ENCODE measurements at places on chromosomes 5 and 9. TPM values are rescaled to one million over a fixed set of nuclear protein-coding genes. Genes with fewer than 3 reads are reported as not detected.

DNA sequence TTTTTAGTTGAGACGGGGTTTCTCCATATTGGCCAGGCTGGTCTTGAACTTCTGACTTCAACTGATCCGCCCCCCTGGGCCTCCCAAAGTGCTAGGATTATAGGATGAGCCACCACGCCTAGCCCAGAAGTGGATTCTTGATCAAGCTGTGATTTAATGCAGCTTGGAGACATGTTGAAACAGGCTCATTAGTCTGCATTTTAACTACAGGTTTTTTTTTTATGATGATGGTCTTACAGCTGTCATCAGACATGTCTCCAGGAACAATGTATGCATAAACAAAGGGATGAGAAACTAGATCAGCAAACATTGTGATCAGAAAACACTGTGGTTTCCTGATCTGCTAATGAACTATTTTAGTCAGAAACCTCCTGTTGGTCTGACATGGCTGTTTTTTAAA is 30.0 kb upstream of the PLPP1 start:
- H3K4me3 ChIP-seq, result no peak overlapping the region
- no peak for DNase-seq
- no peaks in the 10 kb centered on the region for H3K36me3 ChIP-seq
- H3K27ac ChIP-seq, result no peak overlapping the region
- no peaks in the 10 kb centered on the region for H3K27me3 ChIP-seq
- H3K4me1 ChIP-seq, result no peaks in the 10 kb centered on the region

DNA sequence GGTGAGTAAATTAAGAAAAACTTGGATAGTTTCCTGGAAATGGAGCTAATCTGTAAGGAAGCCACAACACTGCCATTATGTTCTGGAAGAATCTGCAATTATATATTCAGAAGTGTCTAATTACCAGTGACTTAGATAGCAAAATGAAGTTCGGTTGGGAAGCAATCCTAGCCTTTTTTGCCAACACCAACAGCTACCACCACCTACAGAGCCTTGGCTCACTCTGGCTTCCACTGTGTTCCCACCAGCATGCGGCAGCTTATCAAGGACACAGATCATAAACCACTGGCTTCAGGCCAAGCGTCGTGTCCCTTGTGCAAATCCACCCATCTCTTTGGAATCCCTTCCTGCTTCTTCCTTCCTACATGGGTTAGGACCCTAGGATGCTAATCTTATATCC is 118.0 kb upstream of the PCA3 start:
- H3K4me1 ChIP-seq, result peaks cover 1% of the 10 kb centered on the region
- H3K27me3 ChIP-seq, result no peaks in the 10 kb centered on the region
- peak; percentile 87 for DNase-seq
- no peak overlapping the region for H3K27ac ChIP-seq
- H3K4me3 ChIP-seq, result no peak overlapping the region
- H3K36me3 ChIP-seq, result no peaks in the 10 kb centered on the region

- no peaks in the 10 kb centered on the region for H3K4me1 ChIP-seq
- H3K27me3 ChIP-seq, result no peaks in the 10 kb centered on the region
- no peak overlapping the region for H3K4me3 ChIP-seq
- H3K27ac ChIP-seq, result no peak overlapping the region
- no peak for DNase-seq
These were observed 558.1 kb downstream of the NR2F1-AS1 start for GRCh38 chr5:93022796-93023447.

The AK8 gene
- 0.16 TPM for total RNA-seq

DNA sequence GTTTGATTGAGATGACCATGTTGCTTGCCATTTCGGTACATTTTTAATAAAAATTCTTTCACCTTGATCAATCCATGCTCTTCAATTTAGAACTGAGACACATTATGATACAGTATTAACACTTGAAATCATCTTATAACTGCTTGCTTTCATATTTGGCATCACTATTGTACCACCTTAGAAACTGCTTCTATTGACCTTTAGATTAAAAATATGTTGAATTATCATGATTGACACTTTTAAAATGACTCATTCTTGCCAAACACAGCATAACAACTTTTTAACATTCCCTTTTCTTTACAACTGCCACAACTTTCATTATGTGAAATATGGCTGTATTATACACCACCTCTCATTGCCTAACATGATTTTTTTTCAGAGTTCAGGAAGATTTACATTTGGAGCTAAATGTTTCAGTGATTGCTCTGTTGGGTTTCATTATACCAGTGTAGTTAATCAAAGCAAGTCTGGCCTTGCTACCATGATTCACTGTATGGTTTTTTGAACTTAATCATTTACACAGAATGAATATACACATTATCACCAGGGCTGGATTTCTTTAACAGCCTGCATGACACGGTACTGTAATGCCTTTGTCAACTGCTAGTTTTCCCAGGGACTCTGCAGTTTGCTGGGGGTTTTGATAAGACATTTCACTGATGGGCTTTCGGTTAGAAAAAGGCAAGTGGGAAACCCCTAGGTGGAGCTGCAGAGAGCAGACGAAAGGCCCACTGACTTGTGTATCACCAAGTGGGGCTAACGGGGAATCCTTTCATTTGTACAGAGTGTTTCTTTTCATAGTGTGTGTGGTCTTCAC is 93.6 kb upstream of the TLE4 start:
- no peaks in the 10 kb centered on the region for H3K4me1 ChIP-seq
- no peak for DNase-seq
- H3K36me3 ChIP-seq, result no peaks in the 10 kb centered on the region
- no peaks in the 10 kb centered on the region for H3K27me3 ChIP-seq
- no peak overlapping the region for H3K4me3 ChIP-seq

DNA sequence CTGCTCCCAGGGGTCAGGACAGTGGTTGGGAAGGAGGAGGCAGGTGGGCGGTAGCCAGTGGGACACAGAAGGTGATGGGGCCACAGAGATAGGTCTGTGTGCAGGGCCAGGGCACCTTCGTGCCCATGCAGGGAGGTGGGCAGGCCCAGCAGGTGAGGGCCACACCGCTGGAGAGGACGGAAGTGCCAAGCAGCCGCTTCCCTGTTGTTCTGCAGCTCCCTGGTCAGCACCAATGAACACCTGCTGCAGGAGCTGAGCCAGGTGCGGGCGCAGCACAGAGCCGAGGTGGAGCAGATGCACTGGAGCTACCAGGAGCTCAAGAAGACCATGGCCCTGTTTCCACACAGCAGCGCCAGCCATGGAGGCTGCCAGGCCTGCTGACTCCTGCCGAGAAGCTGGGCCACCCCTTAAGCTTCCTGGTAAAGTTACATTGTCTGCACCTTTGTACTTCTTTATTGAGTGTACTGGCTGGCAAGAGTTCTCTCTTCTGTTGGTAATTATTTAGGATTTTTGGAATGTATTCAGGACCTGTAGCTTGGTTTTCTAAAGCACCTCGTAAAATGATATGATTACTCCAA is 40.3 kb downstream of the TPPP start:
- no peak overlapping the region for H3K27ac ChIP-seq
- peak; percentile 13 for DNase-seq
- H3K4me3 ChIP-seq, result no peak overlapping the region

DNA sequence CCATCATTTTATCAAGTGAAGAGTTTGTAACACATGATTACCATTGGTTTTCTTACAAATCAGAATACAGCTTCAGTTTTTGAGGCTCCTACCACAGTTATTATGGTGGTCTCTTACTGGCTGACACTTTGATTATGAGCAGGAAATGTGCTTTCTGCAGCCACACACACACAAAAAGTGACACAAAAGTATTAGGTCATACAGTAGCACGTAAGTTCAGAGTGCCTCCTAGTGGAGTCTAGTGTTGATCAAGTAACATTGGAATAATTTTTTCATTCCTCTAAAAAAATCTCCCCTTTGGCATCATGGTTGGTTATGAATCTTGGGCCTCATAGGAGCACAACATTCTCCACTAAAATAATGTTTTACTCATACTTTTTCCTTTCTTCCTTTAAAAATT is 37.6 kb downstream of the PAM start:
- no peak overlapping the region for H3K4me3 ChIP-seq
- no peaks in the 10 kb centered on the region for H3K4me1 ChIP-seq
- no peaks in the 10 kb centered on the region for H3K36me3 ChIP-seq
- no peak overlapping the region for H3K27ac ChIP-seq
- DNase-seq, result no peak

The KCNIP1 gene
- 0.25 TPM for total RNA-seq

DNA sequence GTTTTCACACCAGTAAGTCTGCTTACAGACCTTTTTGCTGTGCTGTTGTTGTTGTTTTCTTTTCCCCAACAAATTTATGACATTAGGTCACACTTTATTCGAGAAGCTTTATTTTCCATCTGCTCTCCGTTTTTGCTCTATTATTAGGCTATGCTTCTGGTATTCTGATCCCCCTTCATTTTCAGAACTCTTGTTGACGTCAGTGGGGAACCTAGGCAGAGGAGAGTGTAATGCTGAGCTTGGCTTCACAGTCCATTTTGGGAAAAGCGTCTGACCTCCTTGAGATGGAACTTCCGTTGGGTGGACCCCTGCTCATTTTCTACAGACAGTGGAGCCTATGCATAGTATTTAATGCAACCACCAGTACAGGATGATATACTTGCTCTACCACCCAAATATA is 387.9 kb upstream of the MEF2C start:
- H3K4me3 ChIP-seq, result no peak overlapping the region
- H3K27ac ChIP-seq, result no peak overlapping the region
- no peaks in the 10 kb centered on the region for H3K36me3 ChIP-seq
- DNase-seq, result no peak

DNA sequence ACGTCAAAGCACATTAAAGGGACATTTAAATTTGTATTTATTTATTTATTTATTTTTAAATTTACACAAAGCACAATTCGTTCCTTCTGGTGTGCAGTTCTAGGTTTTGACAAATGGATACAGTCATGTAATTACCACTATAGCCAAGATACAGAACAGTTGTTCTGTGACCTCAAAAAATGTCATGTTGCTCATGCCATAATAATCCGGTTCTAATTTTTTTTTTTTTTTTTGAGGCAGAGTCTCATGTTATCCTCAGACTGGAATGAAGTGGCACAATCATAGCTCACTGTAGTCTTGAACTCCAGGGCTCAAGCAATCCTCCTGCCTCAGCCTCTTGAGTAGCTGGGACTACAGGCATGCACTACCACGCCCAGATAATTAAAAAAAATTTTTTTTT is 7.8 kb downstream of the IGFBPL1 start:
- no peak overlapping the region for H3K27ac ChIP-seq
- H3K27me3 ChIP-seq, result no peaks in the 10 kb centered on the region
- DNase-seq, result no peak
- no peak overlapping the region for H3K4me3 ChIP-seq

GRCh38 chr5:139660923-139661814 is 13.0 kb downstream of the CXXC5 start:
- peak; percentile 70 for DNase-seq
- peaks cover 14% of the 10 kb centered on the region for H3K4me1 ChIP-seq
- no peak overlapping the region for H3K4me3 ChIP-seq
- no peaks in the 10 kb centered on the region for H3K27me3 ChIP-seq
- peak overlapping the region; percentile 81 for H3K27ac ChIP-seq
- H3K36me3 ChIP-seq, result no peaks in the 10 kb centered on the region

The SPRY4 gene
- total RNA-seq, result 21.5 TPM

GRCh38 chr9:130188860-130189481 is 16.8 kb downstream of the NCS1 start:
- no peak overlapping the region for H3K27ac ChIP-seq
- H3K4me3 ChIP-seq, result no peak overlapping the region
- peaks cover 5% of the 10 kb centered on the region for H3K4me1 ChIP-seq
- no peaks in the 10 kb centered on the region for H3K36me3 ChIP-seq
- H3K27me3 ChIP-seq, result no peaks in the 10 kb centered on the region

DNA sequence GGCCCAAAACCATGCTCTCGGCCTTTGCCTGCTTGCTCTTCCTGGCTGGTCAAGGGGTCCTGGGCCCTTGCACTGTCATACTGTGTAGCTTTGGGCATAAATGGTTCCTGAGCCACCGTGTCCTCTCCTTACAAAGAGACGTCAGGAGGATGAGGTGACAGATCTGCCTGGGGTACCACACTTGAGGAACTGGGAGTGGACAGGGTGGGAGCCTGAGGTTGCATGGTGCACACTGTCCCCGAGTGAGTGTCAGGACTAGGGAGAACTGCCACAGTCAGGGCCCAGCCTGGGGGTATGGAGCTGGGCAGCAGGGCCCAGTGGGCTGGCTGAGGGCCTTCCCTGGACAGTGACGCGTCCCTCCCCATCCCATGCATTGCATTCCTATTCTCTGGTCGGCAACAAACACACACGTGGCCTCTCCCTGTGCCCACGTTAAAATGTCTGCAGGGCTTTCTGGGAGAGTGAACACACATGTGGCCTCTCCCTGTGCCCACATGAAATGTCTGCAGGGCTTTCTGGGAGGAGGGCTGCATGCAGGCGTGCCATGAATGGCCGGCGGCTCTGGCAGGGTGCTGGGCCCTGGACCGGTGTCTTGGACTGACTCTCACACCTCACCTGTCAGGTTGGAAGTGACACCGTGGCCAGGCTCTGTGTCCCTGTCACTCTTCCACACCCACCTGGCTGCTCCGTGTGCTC is 122.1 kb upstream of the COL5A1 start:
- H3K27ac ChIP-seq, result no peak overlapping the region
- no peak for DNase-seq
- H3K4me3 ChIP-seq, result no peak overlapping the region

The NDUFS6 gene
- total RNA-seq, result 43.2 TPM

DNA sequence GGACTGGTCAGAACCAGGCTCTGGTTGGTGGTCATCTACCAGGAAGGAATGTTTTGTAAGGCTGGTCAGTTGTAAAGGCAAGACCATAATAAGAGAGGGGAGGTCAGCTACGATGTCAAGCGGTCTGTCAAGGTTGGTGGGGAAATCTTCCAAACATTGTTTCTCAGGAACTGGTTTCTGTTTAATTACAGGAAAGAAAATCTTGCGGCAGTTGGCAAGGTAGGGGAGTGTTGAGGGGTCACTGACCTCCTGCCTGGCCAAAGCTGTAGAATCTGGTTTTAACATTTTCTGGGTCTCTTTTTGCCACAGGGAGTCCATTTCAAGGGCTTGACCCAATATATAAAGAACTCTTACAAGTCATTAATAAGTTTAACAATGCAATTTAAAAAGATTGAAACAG is 39.0 kb upstream of the BARX1 start:
- no peak overlapping the region for H3K27ac ChIP-seq
- H3K36me3 ChIP-seq, result no peaks in the 10 kb centered on the region
- H3K4me1 ChIP-seq, result no peaks in the 10 kb centered on the region

DNA sequence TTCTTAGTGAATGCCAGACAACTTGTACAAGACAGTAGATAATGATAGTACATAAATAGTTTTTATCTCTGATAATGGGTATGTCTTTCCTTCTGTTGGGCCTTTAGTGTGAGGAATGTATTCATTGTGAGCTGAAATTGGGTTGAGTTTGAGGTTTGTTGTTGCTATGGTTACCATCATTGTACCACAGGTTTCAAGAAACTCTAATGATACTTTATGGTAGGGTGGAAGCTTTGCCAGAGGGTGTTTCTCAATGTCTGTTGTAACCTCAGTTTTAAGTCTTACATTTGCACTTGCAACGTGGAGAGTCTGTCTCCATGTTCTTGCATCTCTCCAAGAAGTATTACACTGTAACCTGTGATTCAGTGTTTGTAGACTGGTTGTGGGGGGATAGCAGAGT is 1550.1 kb downstream of the MAT2B start:
- no peak overlapping the region for H3K4me3 ChIP-seq
- no peak overlapping the region for H3K27ac ChIP-seq
- no peak for DNase-seq

The EXD3 gene
- total RNA-seq, result 34.9 TPM
